ENCODE measurements at places on chromosomes 1 and 21.
A peak's percentile ranks its signal among the peaks of the same experiment; 100 is the strongest.

GRCh38 chr1:162420120-162420519 lies 8.2 kb upstream of the SH2D1B start:
- DNase-seq: no peak

- DNase-seq: no peak
These were observed 48.8 kb downstream of the PPP1R12B start for GRCh38 chr1:202397256-202397655.

GRCh38 chr1:228358039-228358763 lies 48.4 kb downstream of the TRIM11 start:
- DNase-seq: no peak

DNA sequence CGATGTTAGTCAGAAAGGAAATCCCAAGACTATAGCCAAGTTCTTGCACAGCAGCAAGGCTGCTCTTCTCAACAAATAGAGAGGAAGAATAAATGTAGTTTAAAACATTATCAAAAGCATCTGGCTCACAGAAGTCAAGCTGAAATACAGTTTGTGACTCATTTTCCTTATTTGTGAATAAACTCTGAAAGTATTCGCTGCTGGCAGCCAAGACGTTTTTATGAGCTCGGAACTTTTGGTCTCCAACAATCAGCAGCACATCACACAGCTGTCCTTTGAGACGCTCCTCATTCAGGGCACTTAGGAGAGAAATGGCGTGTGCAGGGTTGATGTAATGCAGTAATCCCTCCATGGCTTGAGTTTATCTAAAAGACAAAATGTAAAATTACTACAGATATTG lies 16.4 kb downstream of the ZBTB21 start:
- no peak for DNase-seq

DNA sequence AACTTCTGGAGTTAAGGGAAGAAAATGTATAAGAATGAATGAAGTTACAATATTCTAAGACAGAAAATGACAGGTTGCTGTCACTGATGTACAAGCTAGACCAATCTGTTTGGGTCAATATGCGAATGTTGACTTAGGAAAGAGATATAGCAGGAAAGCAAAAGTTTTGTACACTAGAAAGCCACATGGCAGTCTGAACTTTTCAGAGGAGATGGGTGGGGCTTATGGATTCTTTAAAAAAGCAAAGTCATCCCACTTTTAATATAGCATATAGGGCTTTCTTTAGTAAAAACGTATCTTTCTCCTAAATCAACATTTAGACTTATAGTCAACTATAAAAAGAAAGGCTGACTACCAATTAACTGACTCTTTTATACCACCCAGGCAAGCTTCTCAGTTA lies 381.2 kb downstream of the PTPRC start:
- no peak for DNase-seq

- no peak for DNase-seq
These were observed 13.0 kb upstream of the PEAR1 start for GRCh38 chr1:156880473-156880872.

- DNase-seq: no peak
These were observed 37.7 kb upstream of the TMEM125 start for GRCh38 chr1:43232074-43232473.

GRCh38 chr1:3022976-3023375 lies 1.7 kb downstream of the ACTRT2 start:
- no peak for DNase-seq

GRCh38 chr21:45994086-45994661 lies 12.6 kb downstream of the COL6A1 start:
- DNase-seq: no peak

GRCh38 chr1:85133565-85134159 lies 67.2 kb downstream of the SYDE2 start:
- DNase-seq: no peak

GRCh38 chr1:173863224-173864161 lies 4.3 kb downstream of the GAS5 start:
- DNase-seq: no peak

DNA sequence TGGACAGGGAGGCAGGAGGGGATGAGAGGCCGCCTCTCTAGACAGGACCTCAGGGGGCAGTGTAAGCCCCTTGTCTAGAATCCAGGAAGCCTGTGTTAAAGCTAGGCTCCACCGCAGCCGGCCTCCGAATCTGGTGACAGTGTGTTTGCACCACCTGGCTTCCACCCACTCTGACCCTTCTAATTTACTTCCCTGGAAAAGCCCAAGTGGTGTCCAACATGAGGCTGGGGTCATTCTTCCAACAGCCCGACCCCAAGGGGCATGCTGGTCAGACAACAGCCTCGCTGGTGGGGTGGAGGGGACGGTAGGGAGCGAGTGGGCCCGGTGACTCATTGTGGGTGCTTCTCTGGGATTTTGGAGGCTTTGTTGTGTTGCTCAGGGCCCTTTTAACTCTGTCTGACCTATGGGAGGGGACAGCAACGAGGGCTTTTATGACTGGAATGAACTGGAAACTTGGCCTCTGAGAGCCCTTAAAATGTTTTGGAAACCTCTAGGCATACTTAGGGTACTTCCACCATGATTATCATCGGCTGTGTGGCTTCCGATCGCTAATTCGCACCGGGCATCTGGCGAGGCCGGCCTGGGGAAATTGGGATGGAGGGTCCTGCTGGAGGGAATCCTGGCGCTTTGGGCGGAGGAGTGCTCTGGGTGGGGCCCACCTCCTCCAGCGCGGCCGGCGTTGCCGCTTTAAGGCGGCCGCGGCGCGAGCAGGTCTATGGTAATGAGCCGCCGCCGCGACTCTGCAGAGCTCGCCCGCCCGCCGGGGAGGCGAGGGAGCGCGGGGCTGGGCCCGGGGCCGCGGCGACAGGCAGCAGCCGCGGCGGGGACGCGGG lies at the start of gene CELSR2:
Gene CELSR2, plus strand, starts transcription at position 743 of the 833 bp plus-strand sequence. CDS start 541 bp downstream, outside the sequence.
- peak; percentile 58 for DNase-seq

All from stimulated activated naive CD8-positive, alpha-beta T cell treated with anti-CD3 and anti-CD28 coated beads, Interleukin-15, amount 100 ng/mL, for 72 hours (primary cell).